ENCODE measurements at places on chromosomes 5 and 9.

GRCh38 chr9:112366591-112366990, 13.3 kb upstream of the HSDL2 start:
- peak; percentile 28 for DNase-seq

- DNase-seq = peak; percentile 95
These were observed 88.1 kb downstream of the PCSK1 start for GRCh38 chr5:96344678-96345577.

- DNase-seq = peak; percentile 82
These were observed 20.8 kb downstream of the DCANP1 start for GRCh38 chr5:135426102-135427082.

GRCh38 chr9:23596913-23597634, 229.0 kb downstream of the ELAVL2 start:
- no peak for DNase-seq

DNA sequence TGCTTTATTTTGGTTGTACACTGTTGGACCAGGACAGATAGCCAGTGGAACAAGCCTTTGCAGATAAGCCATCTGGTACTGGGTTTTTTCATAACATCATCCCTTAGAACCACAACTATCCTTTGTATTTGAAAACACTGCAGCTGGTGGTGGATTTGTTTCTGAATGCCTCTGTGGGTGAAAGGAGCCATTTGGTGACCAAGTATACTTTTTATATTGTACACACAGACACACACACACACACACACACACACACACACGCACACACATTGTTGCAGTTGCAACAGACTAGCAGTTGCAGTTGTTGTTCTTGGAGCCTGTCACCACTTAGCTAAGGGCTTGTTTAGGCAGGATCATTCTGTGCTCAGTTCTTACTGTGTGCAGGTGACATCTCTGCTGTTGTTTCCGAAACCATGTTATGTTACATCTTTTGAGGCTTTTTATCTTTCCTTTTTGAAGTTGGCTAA, 22.9 kb upstream of the CAVIN4 start:
- DNase-seq = no peak

- no peak for DNase-seq
These were observed 38.3 kb upstream of the FAM120AOS start for GRCh38 chr9:93491593-93492232.

DNA sequence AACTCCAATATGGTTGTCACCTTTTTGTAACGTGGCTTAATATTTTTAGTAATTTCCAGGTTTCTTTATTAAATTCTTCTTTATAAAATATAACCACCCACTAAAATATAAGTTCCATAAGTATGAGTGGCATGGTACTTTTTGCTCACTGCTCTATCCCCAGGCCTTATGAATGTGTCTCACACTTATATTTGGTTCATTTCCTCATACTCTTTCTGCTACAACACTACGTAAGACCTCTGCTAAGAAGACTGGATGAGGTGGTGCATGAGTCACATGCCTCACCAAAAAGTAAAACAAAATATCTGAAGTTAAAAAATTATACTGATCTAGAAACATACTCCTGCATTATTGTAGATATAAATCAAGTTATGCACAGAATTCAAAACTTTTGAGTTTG, 400.9 kb downstream of the HCN1 start:
- no peak for DNase-seq

DNA sequence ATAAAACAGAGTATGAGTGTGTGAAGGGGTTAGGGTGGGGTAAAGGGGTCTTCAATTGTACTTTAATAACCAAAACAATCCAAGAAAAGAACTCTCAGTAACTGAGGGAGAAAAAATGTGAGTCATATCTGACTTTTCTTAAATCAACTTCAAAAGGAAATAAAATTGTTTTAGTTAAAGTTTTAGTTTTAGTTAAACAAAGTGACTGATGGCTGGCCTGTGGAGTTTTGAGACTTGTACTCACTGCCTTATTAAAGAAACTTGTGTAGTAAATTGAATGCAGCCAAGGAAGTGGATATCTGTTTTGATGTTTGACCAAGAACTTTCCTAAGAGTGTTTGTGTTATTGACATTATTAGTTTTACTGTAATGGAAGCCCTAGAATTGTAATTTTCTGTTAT, 2032.6 kb downstream of the MAT2B start:
- DNase-seq = no peak

GRCh38 chr5:129384736-129385135, 75.4 kb upstream of the ADAMTS19 start:
- peak; percentile 13 for DNase-seq

DNA sequence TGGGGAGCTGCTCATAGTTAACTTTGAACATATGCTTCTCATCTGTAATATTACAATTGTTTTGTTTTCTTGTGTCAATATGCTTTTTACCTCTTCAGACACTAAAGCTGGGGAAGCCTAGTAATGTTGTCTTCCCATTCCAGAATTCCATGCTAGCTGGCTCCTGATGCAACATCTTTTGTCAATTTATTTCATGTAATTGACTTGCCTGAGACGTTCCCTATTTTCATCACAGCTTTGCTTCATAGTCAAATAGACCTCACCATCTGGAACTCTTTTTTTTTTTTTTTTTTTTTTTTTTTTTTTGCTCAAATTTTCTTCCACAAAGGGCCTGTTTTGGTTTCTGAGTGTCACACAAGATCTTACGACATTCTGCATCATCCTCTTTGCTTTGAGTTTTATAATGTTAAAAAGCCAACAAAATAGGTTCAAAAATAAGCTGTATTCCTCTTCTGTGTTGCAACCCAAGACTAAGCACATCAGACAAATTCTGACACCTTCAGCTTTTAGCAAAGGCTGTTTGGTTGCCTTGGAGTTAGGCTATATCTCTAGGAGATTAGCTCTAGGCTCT, 235.2 kb downstream of the NR3C1 start:
- DNase-seq = peak; percentile 29

GRCh38 chr9:112839331-112839730, 51.3 kb downstream of the SLC46A2 start:
- DNase-seq = no peak

DNA sequence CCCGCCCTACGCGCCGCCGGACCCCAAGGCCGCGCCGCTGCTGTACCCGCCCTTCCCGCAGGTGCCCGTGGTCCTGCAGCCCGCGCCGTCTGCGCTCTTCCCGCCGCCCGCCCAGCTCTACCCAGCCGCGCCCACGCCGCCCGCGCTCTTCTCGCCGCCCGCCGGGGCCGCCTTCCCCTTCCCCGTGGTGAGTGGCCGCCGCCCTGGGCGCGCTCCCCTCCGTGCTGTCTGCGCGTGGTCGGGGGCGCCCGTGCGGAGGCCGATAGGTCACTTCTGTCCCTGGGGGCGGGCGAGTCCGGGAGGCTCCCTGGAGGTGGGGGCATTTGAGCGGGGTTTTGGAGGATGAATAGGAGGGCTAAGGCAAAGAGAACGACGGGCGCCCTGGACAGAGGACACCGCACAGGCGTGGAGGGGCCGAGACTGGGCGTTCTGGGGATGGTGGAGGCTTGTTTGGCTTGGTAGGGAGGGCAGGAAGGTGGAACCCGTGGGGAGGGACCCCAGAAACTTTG, 9.6 kb downstream of the PRRT1B start:
- DNase-seq = no peak

DNA sequence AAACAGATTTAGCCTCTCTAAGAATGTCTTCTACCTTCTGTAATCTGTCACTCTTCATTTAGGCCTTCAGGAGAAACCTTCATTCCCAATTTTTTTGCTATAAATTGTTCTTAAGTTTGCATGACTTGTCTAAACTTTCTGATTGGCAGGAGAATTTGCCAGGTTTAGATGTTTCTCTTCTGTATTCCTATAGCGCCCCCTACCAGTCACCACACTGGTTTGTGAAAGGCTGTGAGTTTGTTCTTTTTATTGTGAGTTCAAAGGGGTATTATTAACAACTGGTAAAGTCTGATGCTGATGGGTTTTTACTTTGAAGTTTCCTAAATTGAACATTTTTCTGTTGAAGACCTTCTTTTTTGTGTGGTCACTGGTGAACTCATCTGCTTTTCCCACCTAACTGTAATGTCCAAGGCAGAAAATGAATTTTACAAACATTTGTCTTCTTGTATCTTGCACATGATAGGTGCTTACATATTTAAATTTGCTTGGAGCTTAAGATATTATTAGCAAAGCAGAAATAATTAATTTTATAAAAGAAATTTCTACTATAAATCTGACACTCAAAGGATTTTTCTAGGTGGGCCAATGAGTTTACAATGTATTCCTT, 18.4 kb upstream of the F2RL2 start:
- DNase-seq = peak; percentile 68

DNA sequence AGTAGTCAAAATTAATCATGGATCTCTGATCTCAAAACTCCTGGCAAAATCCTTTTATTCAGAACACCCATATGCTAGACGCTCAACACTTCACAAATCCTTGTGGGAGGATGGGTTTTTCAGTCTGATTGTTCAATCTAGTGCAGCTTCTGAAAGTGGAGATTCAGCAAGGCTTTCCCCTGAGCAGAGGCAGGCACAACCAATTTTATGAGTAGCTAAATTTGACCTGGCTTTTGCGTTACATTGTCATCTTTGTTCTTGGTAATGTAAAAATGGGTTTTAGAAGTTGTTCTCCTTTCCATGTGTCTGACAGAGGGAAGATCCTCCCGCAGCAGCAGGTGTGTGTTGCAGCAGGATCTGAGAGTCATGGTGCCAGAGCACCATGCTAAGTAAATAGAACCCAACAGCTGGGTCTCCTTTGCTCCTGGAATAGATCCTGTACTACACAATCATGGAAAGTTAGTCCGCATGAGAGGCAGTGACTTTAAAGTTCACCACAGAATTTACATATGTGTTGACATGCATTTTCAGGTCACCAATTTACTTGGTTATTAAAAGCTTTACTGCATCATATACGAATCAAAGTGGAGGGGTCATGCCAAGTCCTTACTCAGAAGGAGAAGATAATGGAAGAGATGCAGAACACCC, 70.1 kb upstream of the MEF2C start:
- peak; percentile 74 for DNase-seq

DNA sequence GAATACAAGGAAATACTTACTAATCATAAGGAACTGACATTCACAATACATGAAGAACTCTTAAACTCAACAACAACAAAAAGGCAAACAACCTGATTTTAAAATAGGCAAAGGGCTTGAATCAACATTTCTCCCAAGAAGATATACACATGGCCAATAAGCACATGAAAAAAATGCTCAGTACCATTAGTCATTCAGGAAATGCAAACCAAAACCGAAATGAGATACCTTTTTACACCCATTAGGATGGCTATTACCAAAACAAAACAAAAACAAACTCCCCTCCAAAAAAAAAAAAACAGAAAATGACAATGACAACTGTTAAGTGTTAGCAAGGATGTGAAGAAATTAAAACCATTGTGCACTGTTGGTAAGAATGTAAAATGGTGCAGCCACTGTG, 104.1 kb upstream of the ZNF462 start:
- DNase-seq = no peak

- DNase-seq = no peak
These were observed 196.8 kb downstream of the ANXA1 start for GRCh38 chr9:73348471-73348870.

DNA sequence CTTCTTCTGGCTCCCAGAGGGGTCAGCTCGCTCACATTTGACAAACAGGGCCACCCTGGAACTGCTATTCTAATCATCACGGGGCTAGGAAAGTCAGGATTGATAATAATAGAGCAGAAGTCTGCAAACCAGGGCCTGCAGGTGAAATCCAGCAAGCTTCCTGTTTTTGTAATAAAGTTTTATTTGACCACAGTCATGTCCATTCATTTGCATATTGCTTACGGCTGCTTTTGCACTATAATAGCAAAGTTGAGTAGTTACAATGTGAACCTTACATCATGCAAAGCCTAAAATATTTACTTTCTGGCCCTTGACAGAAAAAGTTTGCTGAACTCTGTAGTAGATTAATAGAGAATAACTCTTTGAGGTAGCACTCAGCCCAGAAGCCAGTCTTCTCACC, 63.2 kb upstream of the CTXN3 start:
- DNase-seq = no peak

- no peak for DNase-seq
These were observed 362.7 kb downstream of the OSTF1 start for GRCh38 chr9:75451045-75451444.

DNA sequence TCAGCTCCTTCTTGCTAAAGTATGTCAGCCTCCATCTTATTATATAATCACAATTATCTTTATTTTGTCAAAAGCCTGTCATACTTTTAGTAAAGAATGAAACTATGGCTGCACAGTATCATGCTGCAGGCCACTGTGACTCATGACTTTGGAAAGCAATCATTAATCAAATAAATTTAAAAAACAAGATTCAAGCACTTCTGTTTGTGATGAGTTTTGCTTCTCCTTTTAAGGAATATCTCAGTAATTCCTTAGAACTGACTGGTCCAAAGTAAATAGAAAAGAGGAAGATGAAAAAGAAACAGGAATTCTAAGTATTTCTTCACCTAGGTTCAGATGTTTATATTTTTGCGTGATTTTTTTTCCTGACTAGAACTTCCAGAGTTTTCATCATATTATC, 83.1 kb downstream of the EDIL3 start:
- no peak for DNase-seq

DNA sequence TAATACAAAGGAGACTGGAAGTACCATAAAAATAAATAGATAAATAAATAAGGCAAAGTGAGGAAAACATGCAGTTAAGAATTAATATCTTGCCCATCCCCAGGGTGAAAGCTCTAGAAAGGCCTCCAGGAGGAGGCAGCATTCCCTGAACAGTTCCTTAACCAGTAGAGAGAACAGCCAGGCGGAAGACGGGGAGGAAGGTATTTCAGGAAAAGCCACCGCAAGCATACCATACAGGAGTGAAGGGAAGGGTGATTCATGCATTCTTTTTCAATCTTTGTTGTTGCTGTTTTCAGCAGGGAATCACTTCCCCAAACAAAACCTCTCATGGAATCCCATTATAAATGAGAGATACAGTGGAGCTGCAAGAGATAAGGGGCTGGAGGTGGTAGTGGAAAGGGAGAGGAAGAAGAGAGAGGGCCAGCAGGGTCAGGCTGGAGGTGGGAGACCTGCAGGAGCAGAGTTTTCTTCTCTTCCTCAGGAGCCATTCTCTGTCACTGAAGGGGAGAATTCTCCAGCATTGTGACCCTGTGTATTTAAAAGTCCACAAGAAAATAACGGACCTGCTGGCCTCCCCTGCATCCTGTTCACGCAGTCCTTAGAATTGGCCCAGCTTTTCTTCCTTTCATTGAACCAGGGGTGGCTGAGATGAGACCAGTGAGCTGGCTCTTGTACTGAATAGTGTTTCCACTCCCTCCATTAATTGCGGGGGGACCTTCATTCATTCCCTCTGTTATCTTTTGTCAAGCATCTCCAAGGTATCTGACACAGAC, 255.9 kb downstream of the FAM114A2 start:
- no peak for DNase-seq

GRCh38 chr9:130078547-130078946, 24.8 kb downstream of the GPR107 start:
- no peak for DNase-seq

- DNase-seq = no peak
These were observed 77.7 kb downstream of the NTNG2 start for GRCh38 chr9:132239518-132239917.

GRCh38 chr5:120913396-120913795, 449.3 kb downstream of the PRR16 start:
- DNase-seq = no peak

- DNase-seq = no peak
These were observed 23.2 kb downstream of the STK10 start for GRCh38 chr5:172164769-172165212.

- DNase-seq = no peak
These were observed 266.5 kb upstream of the VLDLR start for GRCh38 chr9:2354856-2355696.

GRCh38 chr5:137560420-137560819, 61.3 kb upstream of the SPOCK1 start:
- DNase-seq = no peak

GRCh38 chr5:52065182-52065581, 681.9 kb downstream of the ISL1 start:
- no peak for DNase-seq
